Stimulated activated CD4-positive, alpha-beta T cell treated with anti-CD3 and anti-CD28 coated beads, Interleukin-12 subunit alpha, Interleukin-12 subunit beta, amount 100 ng/mL, for 4 hours (primary cell): ENCODE measurements at places on chromosomes 1 and 21.

GRCh38 chr21:36916718-36917117 is 49.8 kb downstream of the HLCS start:
- DNase-seq, result no peak

GRCh38 chr1:60889709-60890108 is 192.7 kb upstream of the NFIA start:
- no peak for DNase-seq

DNA sequence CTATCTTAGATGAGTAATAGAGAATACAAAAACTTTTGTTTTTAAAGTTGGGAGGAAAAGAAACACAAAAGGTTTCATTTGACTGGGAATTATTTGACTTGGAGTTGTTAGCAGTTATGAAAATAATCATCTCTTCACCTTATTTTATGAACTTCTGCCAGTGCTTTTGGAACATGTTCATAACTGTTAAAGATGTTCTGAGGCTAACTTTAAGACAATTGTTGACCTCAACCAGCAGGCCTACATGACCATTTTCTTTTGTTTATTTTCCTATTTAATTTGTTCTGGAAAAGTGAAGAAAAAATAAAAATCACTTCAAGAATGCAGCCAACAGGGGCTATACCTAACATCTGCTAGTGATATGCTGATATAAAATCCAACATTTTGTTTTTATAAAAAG is 37.4 kb downstream of the JAM2 start:
- DNase-seq, result no peak

DNA sequence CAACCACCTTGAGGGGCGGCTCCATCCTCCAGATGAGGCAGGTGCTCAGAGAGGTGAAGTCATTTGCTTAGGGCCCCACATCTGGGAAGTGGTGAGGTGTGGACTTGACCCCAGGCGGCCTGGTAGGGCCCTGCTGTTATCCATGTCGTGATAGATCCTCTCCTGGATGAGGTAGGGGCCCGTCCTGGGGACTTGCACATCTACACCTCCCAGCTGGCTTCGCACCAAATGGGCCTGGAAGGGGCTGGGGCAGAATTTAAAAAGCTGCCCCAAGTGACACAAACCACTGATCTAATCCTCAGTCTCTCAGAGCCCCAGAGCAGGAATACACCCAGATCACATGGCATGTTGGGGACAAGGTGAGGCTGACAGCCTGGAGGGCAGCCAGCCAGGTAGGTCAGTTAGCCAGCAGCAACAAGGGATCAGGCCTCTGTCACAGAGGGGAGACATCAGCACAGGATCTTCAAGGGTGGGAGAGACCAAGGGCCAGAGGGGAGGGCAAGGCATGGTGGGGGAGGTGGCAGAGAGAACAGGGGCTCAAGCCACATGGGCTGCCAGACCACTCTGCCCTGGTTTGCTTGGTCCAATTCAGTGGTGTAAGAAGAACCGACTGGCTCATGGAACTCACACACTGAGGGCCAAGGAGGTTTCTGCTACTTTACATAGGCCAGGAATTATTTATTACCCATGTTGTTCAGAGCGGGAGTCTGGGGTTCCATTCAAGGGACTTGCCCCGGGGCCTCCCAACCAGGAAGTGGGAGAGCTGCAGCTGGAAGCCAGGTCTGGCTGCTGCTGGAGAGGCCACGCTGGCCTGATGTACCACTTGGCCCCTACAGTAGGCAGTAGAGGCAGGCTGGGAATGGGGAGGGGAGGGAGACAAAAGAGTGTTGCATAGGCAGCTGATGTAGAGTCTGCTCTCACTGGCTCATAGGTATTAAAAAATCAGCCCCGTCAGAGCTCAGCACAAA is 12.1 kb downstream of the LRP8 start:
- DNase-seq, result no peak

GRCh38 chr1:65717815-65718454 is 74.8 kb upstream of the PDE4B start:
- no peak for DNase-seq

DNA sequence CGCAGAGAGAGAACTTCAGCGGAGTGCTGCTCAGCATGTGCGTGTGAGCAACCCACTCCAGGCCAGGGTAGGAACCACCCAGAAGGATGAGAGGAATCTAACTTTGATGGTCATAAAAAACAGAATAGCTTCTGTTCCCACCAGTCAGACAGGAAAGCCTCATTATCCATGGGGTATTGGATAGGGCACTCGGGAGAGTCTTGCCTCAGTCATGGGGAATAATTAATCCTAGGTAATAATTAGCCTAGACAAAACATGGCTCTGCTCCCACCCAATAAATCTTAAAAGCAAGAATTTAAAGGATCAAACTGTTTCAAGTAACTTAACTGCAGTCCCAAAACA is 35.3 kb downstream of the LDLRAD1 start:
- no peak for DNase-seq

- no peak for DNase-seq
Observed at GRCh38 chr1:112938210-112938609, 17.8 kb downstream of the SLC16A1 start.

- DNase-seq, result no peak
Observed at GRCh38 chr1:7938070-7938469, 2.6 kb downstream of the TNFRSF9 start.

- no peak for DNase-seq
Observed at GRCh38 chr1:93178418-93178817, 1.8 kb downstream of the TMED5 start.

GRCh38 chr1:931380-932172 is 7.9 kb downstream of the SAMD11 start:
- no peak for DNase-seq

DNA sequence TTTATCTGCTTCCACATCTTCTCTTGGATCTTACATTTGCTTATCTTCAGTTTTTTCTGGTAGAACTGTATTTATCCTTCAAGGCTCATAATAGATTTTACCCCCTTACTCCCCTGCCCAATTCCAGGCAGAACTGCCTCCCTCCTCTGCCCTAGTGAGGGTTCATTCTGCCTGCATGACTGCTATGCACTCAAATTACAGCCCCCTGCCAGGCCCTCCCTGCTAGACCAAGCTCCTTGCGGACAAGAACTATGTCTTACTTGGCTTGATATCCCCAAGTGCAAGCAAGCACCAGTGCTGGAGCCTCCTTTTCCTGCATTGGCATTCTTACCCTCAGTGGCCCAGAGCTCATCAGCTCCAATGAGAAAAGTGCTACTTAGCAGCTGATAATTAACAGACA is 18.1 kb downstream of the MAPKAPK2 start:
- DNase-seq, result no peak

DNA sequence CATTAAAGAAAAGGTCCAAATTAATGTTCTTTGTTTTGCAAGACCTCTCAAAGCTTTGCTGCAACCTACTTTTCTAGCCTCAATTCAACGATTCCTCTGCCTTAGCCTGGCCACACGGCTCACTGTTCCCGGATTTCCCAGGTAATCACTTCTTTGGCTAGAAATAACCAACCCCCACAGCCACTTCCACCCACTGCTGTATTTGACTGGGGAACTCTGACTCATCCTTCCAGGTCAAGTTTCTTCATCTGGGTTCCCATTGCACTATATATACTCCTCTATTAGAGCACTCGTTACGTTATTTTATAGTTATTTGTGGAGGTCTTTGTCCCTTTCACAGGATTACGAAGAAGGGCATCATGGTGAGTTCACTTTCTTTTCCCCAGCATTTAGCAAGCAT is 185.9 kb downstream of the CACNA1E start:
- DNase-seq, result no peak

GRCh38 chr1:157390651-157391050 is 161.7 kb downstream of the FCRL5 start:
- no peak for DNase-seq

GRCh38 chr1:36464605-36465393 is 615 bp upstream of the MRPS15 start:
- DNase-seq, result no peak

DNA sequence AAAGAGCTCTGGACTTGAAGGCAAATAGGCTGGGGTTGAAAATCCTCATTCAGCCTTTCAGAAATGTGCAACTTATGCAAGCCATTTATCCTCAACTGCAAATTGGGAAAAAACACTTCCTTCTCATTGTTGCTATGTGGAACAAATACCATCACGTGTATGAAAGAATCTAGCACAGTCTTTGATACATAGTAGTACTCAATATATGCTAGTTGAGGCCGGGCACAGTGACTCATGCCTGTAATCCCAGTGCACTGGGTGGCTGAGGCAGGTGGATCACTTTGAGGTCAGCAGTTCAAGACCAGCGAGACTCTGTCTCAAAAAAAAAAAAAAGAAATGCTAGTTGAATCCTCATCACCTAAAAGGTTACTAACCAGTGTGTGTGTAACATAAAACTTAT is 8.2 kb downstream of the PI4KB start:
- no peak for DNase-seq

- DNase-seq, result no peak
Observed at GRCh38 chr1:235290740-235291502, 37.1 kb downstream of the ARID4B start.

GRCh38 chr1:44239961-44240371 is 26.7 kb downstream of the DMAP1 start:
- DNase-seq, result no peak

- DNase-seq, result no peak
Observed at GRCh38 chr1:5493851-5494311, 498.3 kb downstream of the NPHP4 start.

DNA sequence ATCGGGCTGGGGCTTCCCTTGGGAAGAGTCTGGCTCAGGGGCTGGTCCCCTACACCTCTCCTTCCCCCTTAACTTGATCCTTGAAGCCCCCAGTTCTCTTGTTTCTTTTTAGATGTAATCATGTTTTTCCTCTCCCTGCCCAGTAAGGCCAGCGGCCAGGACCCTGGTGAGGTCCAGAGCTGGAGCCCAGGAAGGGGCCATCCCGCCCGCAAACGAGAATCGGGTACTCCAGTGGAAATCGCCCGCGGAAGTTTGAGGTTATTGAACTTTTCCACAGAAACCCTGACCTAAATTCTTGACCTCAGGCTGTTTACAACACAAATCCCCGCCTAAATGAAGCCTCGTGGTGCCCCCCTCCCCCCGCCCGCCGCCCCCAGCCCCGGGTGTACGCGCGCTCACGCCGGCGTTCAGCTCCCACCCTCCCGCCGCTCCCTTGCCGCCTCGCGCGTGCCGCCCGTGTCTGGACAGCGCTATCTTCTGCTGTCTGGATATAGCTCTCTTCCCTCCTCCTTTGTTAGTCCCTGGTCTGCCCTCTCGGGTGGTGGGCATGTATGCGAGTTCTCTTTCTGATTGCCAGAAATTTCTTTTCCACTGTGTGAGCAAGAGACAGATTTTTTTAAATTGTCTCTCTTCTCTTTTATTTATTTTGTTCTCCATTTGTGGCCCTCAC is 165.9 kb upstream of the CACNA1E start:
- no peak for DNase-seq

DNA sequence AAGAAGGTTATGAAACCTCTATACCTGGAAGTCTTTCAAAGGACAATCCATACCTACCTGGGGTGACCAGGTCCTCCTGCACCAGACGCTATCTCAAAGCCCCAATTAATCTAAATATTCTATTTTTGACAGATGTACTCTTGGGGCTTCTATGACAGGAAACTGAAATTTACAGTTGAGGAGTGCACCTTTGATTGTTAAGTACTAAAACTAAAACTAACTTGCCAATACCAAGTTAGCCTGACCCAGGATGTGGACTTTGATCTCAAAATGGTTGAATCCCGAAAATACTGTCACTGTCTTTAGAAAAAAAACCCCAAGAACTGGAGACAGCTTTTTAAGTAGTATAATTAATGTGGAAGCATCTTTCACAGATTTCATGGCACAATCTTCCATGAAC is 162.4 kb downstream of the TTLL7 start:
- DNase-seq, result no peak

DNA sequence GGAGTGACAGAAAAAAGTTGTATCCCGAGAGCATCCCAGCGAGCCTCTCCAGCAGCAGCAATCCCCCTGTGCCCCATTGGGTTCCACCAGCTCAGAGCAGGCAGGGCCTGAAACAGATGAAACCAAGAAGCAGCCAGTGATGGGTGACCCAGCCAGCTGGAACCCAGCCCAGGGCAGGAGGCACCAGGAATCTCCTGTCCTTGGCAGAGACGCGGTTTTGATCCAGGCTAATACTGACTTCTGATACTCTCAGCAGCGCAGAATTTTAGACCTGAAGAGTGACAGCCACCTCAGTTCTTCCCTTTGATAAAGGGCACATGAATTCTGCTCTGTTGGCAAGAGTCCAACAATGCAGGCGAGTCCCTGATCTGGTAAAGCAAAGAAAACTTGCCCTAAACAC is 11.4 kb upstream of the OLIG1 start:
- DNase-seq, result no peak

GRCh38 chr1:101002551-101002950 is 23.0 kb downstream of the DPH5 start:
- no peak for DNase-seq

DNA sequence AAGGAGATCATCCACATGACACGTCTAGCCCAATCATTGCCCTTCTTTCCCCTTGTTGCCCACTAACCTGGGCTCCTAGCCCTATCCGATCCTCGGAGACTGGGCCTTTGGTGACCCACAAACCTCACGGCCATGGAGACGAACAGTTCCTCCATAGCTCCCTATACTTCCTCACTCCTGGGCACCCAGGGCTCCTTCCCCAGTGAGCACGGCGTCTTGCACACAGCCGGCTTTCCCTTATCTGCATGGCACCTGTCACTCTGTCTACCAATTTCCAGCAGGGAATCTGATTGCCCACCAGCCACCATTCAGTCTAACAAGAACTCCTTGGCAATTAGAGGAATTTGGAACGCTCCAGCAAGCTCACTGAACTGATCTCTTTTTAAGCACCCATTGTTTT is 3.1 kb downstream of the GNG4 start:
- no peak for DNase-seq

DNA sequence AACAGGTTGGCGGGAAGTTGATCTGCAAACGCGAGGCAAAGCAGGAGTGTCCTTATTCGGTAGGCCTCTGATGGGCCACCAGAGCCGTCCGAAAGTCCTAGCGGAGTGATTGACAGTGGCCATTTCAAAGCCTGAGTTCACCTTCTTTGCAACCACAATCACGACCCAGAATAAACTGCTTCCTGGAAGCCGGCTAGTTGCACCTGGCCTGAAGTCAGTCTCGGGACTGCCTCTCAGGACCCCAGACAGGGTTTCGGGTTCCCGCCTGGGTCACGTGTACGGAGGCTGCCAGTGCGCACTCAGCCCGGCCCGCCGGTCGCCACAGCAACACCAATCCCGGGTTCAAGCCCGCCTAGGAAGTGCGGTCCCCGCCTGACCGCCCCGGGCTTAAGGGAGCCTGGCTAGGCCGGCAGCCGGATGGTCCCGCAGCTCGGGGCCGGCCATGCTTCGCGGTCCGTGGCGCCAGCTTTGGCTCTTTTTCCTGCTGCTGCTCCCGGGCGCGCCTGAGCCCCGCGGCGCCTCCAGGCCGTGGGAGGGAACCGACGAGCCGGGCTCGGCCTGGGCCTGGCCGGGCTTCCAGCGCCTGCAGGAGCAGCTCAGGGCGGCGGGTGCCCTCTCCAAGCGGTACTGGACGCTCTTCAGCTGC is at the start of gene TOR3A:
TOR3A (plus strand) TSS at position 384 of the 646 bp plus-strand sequence; CDS start at position 443, 59 bp downstream.
- peak; percentile 69 for DNase-seq

- no peak for DNase-seq
Observed at GRCh38 chr1:201295861-201296260, 12.6 kb downstream of the PKP1 start.

- no peak for DNase-seq
Observed at GRCh38 chr1:47106792-47107191, 30.4 kb upstream of the CYP4A22 start.
